ENCODE measurements at places on chromosomes 2 and 18.

DNA sequence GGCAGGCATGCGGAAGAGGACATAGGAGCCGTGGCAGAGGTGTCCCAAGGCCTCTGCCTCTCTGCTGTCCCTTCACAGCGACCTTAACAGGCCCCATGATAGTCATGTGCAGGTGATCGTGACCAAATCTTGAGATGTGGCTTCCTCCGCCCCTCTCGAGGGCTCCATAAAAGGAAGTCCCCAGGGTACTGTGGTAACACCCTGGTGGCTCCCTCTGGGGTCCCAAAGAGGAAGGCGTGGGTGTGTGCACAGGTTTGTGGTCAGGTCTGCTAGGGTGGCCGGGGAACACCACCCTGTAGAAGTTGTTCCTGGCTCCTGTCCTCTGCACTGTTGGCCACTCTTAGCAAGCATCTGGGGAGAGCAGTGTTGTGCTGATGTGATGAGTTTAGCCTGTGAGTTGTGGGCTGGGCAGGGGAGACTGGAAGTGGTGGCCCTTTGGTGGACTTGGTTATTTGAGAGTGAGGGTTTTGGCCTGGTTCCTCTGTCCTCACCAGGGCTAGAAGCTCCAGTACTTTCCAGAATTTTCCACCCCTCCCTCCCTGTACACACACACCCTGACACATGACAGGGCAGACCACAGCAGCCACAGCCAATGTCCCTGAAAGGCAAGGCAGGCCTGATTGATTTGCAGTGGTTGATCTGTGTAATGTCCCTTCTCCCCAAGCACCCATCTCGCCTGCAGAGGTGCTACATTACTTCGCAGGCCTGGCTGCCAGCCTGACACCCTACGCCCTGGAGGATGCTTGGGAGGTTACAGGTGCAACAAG, 68.9 kb upstream of the BOD1L2 start:
- H3K27ac ChIP-seq, result no peak overlapping the region
- no peaks in the 10 kb centered on the region for H3K4me1 ChIP-seq
- H3K36me3 ChIP-seq, result no peaks in the 10 kb centered on the region

DNA sequence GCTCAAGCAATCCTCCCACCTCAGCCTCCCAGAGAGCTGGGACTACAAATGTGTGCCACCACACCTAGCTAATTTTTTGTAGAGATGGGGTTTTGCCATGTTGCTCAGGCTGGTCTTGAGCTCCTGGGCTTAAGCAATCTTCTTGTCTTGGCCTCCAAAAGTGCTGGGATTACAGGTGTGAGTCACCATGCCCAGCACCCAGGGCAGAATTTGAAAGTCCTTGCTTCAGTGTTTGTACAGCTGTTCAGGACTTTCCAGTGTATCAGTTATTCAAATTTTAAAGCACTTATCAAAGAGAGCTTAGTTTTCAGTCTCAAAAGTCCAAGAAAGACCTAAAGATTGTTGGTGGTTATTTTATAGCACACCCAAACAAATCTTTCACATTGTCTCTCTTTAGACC, 43.6 kb upstream of the VPS54 start:
- no peaks in the 10 kb centered on the region for H3K36me3 ChIP-seq
- peaks cover 6% of the 10 kb centered on the region for H3K4me1 ChIP-seq
- no peaks in the 10 kb centered on the region for H3K27me3 ChIP-seq
- DNase-seq, result no peak
- H3K4me3 ChIP-seq, result no peak overlapping the region
- H3K27ac ChIP-seq, result no peak overlapping the region

GRCh38 chr2:54114936-54115283, 505 bp upstream of the ACYP2 start:
- H3K27me3 ChIP-seq, result no peaks in the 10 kb centered on the region
- no peak for DNase-seq
- peak overlapping the region; percentile 100 for H3K27ac ChIP-seq
- peak overlapping the region; percentile 94 for H3K4me3 ChIP-seq

DNA sequence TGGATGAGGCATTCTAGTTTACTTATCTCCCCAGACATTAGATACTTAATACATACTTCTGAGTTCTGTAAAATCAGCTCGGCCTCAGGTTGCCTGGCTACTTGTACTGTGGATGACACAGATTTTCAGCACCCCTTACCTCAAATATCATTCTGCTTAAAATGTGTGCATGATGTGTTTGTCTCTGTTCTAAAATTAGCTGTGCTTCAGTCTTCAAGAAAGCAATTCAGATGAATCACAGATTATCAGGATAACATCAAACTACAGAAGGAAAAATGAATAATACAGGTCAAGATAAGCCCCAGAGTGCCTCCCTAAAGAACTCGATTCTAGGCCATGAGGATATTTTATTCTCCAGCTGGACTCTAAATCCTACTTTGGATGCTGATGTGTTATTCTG, 21.3 kb upstream of the MAPRE2 start:
- no peak for DNase-seq
- H3K4me1 ChIP-seq, result no peaks in the 10 kb centered on the region
- H3K27me3 ChIP-seq, result no peaks in the 10 kb centered on the region
- H3K36me3 ChIP-seq, result no peaks in the 10 kb centered on the region
- H3K27ac ChIP-seq, result no peak overlapping the region

DNA sequence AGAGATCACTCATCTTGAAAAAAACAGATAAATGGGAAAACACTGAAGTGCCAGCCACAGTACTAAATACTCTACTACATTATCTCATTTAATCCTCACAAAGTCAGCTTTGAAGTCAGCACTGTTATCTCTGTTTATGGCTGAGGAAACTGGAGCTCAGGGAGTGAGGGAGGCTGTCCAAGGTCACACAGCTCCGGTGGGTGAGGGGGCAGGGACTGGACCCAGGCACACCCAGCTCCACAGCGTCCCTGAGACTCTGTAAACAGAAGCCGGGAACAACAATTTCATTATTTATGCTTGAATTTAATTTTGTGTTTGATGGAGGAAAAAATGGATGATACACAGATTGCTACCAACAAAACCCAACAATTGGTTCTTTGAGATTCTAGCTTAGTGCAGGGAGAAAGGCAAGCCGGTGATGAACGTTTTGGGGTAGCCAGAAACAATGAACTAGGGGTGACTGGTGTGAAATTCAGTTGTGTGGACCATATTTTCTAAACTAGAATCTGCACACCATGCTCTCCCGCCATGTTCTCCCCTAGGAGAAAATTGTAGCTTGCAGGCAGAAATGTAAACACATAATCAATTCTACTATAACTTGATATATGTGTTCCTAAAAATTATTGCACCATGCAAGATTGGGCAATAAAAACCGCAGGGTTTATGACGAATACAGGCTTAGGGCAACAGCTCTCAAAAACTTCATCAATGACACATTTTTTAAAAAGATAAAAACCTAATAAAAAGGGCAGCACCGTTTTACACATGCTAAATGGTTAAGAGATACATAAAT, at the start of gene GREB1:
Gene GREB1, plus strand, starts transcription at position 768 of the 793 bp plus-strand sequence. CDS start 22,570 bp downstream, outside the sequence.
- H3K4me1 ChIP-seq, result no peaks in the 10 kb centered on the region
- H3K27me3 ChIP-seq, result no peaks in the 10 kb centered on the region
- H3K36me3 ChIP-seq, result no peaks in the 10 kb centered on the region
- DNase-seq, result no peak
- no peak within 1 kb of the TSS for H3K4me3 ChIP-seq

DNA sequence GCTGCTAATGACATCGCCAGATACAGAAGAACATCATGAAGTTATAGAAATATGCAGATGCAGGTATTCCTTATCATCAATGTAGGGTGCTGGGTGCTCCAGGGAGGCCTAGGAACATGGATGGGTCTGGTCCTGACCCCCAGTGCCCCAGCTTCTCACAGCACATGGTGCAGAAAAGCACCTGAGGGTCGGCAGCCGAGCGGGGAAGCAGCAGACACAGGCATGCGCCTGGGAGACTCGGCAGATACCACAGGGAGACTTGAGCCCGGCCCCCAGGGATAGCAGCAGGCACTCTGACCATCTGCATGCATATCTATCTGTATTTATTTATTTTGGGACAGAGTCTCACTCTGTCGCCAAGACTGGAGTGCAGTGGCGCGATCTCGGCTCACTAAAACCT, 43.2 kb downstream of the TMEM18 start:
- no peak overlapping the region for H3K27ac ChIP-seq
- no peak overlapping the region for H3K4me3 ChIP-seq
- no peaks in the 10 kb centered on the region for H3K27me3 ChIP-seq
- no peak for DNase-seq
- H3K4me1 ChIP-seq, result peaks cover 6% of the 10 kb centered on the region

DNA sequence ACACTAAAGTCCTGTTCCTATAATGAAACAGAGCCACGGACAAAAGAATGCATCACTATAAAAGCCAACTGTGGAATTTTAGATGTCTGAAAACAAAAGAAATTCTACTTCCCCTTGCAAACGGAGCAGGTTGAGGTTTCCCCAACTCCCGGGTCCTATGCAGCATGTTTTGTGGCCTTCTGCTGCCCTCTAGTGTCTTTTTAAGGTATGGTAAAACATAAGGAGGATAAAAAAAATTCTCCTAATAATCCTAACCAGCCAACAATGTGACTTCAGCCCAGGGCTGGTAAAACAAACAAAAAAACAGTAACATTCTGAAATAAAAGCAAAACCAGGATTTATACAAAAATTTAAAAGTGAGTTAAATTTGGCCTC, 539.5 kb downstream of the NRXN1 start:
- H3K4me3 ChIP-seq, result peak overlapping the region; percentile 29
- H3K27me3 ChIP-seq, result no peaks in the 10 kb centered on the region
- no peak for DNase-seq
- H3K36me3 ChIP-seq, result no peaks in the 10 kb centered on the region
- H3K27ac ChIP-seq, result no peak overlapping the region
- peaks cover 3% of the 10 kb centered on the region for H3K4me1 ChIP-seq
